ENCODE measurements at places on chromosomes 5 and 9.

DNA sequence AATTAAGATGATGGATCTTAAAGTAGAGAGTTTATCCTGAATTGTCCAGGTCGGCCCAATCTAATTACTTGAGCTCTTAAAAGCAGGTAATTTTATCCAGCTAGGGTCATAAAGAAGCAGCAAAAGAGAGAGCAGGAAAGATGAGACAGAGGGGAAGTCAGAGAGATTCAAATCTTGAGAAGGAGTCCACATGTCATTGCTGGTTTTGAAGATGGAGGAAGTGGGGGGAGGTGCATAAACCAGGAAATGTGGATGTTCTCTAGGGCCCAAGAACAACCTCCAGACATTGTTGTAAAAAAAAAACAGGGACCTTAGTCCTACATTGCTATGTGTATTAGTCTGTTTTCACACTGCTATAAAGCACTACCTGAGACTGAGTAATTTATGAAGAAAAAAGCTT, 66.4 kb downstream of the SLCO4C1 start:
- no peak for DNase-seq

GRCh38 chr5:112971276-112971675, 5.3 kb upstream of the DCP2 start:
- DNase-seq = no peak

- DNase-seq = no peak
Measured at GRCh38 chr5:127705120-127705892, 2.1 kb downstream of the CCDC192 start.

DNA sequence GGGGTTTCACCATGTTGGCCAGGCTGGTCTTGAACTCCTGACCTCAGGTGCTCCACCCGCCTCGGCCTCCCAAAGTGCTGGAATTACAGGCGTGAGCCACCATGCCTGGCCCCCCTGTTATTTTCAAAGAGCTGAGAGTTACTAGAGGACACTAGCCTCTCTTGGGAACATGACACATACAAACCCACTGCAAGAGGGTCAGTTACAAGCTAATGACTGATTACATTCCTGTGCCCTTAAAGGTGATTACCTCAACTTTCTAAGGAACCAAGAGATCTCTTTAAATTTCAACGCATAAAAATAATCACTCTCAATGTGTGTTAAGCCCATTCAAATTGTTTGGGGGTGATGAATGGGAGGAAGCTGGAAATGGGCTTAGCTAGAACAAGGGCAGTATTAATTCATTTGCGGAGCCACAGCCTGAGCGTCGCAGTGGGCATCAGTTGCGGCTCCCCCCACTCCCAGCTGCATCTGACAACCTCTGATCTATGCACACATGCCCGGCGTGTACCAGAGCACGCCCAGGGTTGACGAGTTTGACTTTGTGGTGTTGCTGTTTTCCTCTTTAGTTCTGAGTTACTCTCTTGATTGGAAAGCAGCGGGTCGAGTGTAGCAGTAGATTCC, 146.9 kb downstream of the GOLPH3 start:
- no peak for DNase-seq

DNA sequence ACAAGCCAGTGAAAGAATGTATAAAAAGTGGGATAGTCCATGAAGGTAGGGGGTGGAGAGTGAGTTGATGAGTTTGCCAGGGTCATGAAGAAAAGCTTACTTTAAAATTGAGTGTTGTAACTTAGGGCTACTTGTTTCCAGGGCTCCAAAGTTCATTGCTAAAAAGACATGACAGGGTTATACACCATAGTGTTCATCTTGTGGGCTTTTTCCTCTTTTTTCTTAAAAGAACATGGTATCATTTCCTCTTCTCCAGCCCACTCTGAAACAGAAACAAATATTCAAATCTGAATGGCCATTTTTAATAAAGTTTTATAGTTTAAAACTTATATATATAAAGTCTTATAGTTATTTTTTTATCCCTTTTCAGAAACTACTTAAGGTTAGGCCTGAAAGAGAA, 115.7 kb upstream of the SMC2 start:
- no peak for DNase-seq

- no peak for DNase-seq
Measured at GRCh38 chr5:138900281-138900965, 25.3 kb upstream of the LRRTM2 start.

DNA sequence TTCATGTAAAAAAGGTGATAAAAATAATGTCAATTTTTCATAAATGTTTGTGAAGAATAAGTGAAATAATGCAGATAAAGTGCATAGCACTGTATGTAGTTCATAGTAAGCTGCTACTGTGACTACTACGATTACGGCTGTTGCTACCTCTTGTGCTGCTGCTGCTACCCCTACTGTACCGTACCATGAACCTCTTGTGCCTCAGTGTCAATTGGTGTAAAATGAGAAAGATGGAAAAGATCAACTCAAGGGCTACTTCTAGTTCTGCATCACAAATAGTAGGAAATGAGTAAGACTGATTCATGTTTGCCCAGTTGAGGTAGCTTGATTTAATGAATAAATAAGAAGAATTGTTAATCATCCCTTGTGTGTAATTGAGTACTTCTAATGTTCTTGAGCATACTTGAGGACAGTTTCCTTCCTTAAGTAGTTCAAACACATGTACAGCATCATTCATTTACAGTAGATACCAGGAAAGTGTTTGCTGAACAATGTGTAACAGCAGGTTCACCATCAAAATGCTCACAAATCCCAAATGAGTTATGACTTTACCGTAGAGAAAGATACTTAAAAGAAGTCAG, 200.0 kb upstream of the ATP10B start:
- no peak for DNase-seq

DNA sequence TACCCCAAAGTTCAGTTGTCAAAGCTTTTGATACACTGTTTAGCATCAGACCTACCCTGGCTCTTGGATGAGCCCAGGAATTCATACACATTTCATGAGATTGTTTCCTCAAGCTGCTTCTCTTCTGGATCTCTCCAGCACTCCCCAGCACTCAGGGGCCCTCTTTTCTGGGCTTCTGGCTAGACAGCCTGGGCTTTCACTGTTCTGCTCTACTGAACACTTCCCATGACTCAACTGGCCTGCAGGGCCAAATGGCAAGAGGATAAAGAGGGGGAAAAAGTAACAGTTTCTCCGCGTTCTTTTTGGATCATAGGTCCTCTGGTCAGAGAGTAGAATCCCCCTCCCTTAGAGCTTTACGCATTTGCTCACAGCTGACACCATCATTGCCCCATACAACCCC, 20.9 kb upstream of the LURAP1L start:
- no peak for DNase-seq

GRCh38 chr5:124980163-124980941, 233.9 kb upstream of the ZNF608 start:
- DNase-seq = peak; percentile 83

- no peak for DNase-seq
Measured at GRCh38 chr9:79656169-79656568, 84.4 kb downstream of the TLE4 start.

DNA sequence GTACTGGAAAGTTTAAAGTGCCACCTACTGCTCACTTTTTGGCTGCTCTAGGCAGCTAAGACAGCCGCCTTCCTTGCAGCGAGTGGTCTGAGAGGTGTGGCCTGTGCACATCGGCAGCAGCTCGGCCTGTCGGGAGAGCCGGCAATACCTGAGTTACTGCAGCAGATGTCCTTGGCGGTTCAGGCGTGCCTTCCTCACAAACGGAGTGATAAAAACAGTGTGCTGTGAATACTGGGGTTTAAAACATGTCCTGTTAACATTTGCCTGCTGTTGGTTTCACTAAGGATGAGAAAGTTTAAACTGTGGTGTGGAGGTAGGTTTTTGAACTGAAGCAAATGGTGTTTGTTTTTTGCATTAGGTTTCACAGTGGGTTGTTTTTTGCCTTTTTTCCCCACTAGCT, 12.9 kb downstream of the TRAF2 start:
- no peak for DNase-seq

- peak; percentile 31 for DNase-seq
Measured at GRCh38 chr9:14179449-14179848, 134.5 kb downstream of the NFIB start.

- no peak for DNase-seq
Measured at GRCh38 chr5:5165541-5166002, 25.4 kb downstream of the ADAMTS16 start.

DNA sequence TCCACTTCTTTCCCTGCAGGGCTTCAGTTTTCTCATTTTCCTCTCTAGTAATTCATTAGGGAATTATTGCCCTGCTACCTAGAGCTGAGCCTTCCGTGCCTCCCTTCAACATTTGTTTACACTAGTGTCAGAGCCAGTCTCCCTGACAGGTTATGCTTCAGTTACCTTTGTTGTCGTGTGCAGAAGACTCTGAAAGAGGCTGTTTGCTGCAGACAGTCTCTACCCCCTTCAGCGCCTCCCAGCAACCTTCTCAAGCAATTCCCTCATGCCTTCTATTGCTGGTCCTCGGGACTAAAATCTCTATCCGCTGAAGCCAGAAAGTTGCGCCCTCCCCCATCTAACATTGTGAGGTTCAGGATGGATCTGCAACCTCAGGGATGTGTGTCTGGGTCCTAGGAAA, 12.8 kb downstream of the RALGPS1 start:
- peak; percentile 41 for DNase-seq

DNA sequence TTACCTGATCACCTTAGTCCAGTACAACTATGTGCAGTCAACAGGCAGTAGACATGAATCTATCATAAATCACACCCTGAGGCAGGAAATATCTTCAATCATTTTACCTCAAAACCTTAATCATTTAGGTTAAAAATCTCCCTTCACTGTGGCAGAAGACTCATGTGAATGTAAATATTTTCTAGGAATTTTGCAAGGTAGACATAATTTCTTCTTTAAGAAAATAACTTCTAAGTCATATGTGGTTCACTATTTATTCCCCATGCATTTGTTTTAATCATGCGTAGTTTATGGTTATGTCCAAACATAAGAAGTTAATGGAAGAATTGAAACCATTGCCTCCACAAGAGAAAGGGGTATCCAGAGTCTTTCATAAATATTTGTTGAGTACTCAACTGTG, 97.0 kb downstream of the HMHB1 start:
- no peak for DNase-seq

GRCh38 chr5:100641833-100642232, 106.7 kb downstream of the FAM174A start:
- no peak for DNase-seq

DNA sequence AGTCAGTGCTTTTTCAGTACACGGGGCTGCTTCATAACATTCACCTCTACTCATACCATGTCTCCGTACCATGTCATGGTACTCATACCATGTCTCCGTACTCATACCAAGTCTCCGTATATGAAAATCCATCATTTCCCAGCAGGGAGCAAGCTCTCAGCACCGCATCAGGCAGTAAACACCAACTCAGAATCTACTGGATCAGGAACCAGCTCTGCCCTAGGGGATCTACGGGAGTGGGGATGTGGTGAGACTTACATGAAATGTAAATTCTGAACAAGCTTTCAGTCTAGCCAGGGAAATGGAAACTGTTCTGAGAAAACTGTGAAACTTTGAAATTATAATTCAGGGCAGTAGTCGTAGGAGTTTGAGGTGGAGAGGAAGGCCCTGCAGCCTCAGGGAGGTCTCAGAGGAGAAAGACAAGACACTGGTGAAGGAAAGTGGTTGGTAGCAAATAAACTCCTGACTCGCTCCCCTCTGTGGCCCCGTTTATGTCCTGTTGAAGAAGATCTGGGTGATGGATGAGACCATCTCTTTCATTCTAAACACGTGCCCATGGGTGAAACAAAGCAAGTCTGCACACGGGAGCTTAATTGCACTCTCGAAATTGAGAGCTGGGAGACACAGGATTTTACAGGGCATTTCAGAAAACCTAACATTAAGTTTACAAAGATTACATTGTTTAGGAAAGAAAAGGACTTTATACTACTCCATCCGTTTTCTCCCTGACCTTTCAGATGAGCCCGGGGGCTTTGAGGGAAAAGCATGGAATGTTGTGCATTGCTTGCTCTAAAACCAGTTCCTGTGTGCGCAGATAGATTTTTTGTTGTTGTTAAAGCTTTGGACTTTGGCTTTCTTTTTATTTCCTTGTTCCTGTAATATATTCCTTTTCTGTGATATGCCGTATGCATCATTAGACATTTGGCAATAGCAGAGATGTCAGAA, 26.8 kb downstream of the ACTBL2 start:
- DNase-seq = no peak

GRCh38 chr5:122727112-122727541, 47.8 kb upstream of the SNX2 start:
- no peak for DNase-seq

DNA sequence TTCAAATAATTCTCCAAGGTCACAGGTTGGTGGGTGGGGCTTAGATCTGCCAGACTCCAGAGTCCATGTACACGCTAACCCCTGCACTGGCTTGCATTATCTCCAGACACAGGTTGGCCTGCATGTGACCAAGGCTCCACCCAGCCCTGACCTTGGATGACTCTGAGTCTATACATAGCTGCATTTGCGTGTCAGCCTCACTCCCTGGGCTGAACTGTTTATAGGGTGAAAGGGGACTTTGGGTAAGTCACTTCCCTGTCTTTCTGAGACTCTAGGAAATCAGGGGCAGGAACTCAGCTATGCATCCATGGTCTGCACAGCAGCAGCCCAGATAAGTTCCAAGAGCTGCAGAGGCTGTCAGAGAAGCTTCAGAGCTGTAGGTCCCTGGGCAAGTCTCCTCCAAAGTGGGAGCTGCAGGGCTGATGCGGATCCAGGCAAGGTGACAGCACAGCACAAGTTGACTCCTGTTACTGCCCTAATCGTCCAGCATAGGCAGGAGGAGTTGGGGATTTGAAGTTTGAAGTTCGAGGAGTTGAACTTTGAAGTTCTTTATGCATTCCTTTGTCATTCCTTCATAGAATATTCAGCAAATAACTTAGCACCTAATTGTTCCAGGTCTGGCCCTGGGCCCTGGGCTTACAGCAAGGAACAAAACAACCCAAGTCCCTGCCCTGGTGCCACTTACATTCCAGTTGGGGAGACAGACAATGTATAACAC, 53.4 kb downstream of the SLC22A5 start:
- no peak for DNase-seq

All from NCI-H1436 (cell line).